ENCODE measurements at places on chromosomes 13 and 19.

DNA sequence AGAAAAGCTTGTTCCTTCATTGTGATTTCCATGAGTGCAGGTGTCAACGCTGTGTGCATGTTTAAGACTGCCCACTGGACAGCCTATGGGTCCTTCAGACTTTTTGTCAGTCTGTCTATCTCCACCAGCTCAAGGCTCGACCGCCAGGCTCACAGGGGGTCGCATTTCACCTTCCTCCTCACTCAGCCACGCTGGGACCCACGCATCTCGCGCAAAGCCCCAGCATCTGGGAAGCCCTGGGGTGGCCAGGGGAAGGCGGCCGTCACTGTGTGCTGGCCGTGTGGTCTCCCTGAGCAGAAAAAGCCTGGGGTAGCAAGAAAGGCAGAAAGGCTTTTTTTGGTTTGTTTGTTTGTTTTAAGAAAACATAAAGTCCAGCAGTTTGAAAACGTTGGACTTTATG, 48.5 kb downstream of the KLF2 start:
- no peak for DNase-seq

- DNase-seq = no peak
Observed at GRCh38 chr13:44281252-44282000, 92.2 kb upstream of the SERP2 start.

GRCh38 chr13:28058866-28059613, 41.3 kb downstream of the FLT3 start:
- peak; percentile 2 for DNase-seq

- no peak for DNase-seq
Observed at GRCh38 chr19:31294189-31294588, 55.0 kb downstream of the TSHZ3 start.

GRCh38 chr13:98824376-98825160, 72.1 kb upstream of the SLC15A1 start:
- DNase-seq = no peak

- DNase-seq = no peak
Observed at GRCh38 chr19:17841810-17842662, 5.7 kb downstream of the JAK3 start.

DNA sequence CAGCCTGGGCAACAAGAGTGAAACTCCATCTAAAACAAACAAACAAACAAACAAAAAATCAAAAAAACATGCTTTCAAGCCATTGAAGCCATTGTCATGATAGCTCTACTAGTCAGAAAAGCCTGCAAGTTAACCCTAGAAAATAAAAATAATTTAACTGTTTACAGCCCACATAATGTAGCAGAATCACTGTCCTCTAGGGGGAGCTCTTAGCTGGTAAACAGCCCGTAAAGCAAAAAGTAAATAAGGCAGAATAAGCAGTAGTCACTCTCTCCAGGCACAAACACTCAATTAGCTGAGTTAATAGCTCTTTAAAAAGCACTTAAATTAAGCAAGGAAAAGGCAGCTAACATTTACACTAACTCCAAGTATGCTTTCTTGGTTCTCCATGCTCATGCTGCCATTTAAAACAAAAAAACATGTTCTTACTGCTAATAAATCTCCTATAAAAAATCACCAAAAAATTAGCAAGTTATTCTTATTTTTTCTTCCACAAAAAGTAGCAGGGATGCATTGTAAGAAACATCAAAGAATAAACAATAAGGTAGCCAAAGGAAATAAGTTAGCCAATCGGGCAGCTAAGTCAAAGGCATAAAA, 11.3 kb downstream of the LILRB4 start:
- no peak for DNase-seq

DNA sequence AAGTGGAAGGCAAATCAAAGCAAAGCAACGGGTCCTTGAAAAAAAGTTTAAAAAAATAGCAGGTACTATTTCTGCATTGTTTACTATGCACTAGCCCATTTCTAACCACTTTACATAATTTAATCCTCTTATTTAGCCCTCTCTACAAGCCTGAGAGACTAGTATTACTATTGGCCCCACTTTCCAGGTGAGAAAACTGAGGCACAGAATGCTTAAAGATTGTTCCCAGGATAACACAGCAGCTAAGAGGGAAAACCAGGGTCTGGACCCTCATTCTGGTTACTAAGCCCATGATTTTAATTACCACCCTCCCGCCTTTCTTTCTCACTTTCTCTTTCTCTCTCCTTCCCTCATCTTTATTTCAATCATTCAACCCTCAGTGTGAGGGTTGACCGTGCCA, 5.7 kb downstream of the ZSWIM9 start:
- no peak for DNase-seq

DNA sequence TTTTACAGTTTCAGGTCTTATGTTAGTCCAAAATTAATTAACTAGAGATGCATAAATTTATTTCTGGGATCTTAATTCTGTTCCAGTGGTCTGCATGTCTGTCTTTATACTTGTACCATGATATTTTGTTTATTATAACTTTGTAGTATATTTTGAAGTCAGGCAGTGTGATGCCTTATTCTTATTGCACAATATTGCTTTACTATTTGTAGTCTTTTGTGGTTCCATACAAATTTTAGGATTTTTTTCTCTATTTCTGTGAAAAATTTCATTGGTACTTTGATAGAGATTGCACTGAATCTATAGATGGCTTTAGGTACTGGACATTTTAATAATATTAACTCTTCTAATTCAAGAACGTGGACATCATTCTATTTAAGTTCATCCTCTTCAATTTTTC, 304.0 kb downstream of the GPC5 start:
- DNase-seq = no peak

GRCh38 chr19:35466259-35466658, 18.2 kb downstream of the FFAR2 start:
- no peak for DNase-seq

GRCh38 chr19:52689843-52690368, 44.9 kb downstream of the ZNF611 start:
- DNase-seq = no peak

DNA sequence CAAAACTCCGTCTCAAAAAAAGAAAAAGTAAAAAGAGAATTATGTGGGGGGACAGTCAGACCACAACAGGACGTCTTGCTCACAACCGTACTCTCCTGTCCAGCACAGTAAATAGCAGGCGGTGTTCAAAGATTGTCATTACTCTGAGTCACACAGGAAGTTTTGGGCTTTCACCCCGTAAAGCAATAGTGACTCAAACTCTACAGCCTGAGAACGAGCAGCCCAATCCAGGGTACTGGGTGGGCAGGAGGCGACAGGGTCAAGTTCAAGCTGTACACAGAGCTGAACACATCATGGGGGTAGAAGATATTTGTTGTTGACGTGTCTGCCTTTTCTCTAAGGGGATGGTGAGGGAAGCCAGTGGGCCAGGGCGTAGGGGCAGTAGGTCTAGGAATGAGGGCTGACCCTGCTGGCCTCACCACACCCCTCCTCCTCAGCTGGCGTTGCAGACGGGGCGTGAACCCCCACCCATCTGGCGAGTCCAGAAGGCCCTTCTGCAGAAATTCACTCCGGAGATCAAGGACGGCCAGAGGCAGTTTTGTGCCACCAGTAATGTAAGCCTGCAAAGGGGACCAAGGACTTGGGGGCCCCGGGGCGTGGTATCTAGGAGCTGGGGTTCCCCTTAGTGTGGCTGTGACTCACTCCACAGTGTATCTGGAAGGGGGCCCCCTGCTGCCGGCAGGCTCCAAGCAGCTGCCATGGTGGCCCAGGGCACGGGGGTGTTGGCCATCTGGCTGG, 23.3 kb downstream of the PRR12 start:
- DNase-seq = no peak

DNA sequence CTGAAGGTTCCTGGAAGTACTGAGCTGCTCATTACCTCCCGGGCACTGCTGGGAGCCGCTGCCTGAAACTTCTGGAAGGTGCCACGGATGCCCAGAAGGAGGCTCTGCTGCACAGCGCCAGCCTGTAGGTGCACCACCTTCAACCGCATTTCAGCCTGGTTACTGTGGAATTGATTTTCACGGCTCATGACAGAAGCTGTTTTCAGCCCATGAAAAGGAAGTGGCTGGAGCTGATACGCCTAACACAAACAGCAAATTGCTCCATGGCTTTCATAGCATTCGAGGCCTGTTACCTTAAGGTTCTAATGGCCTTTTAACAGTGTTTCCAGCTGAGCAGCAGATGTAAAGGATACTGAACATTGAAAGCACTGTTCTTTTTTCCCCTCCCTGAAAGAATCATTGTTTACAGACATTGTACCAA, 22.0 kb downstream of the GPC6 start:
- DNase-seq = no peak

DNA sequence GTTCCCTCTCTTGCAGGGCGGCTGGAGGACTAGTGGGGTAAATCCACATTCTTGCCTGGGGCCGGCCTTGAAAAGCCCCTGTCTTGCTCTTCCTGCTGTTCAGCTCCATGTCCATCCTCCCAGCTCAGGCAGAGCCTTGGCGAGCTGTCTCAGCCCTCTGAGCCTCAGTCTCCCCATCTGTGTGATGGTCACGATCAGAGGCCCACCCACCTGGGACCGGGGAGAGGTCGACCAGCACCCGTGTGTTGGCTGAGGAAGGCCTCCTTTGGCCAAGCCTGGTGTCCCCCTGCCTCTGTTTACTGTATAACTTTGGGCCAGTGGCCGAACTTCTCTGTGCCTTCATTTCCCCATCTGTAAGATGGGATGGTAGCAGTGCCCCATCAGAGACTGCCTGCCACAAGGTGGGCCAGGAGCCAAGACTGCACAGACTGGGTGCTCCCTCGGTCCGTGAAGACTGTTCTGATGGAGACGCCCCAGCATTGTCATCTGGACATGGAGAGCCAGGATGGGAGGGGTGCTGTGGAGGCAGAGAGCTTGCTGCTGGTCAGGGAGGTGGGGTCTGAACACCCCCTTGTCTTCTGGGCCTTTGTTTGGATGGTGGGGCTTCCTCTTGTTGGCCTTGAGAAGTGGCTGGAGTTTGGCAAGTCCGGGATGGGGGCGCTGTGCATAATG, 18.5 kb downstream of the KLHL26 start:
- no peak for DNase-seq

DNA sequence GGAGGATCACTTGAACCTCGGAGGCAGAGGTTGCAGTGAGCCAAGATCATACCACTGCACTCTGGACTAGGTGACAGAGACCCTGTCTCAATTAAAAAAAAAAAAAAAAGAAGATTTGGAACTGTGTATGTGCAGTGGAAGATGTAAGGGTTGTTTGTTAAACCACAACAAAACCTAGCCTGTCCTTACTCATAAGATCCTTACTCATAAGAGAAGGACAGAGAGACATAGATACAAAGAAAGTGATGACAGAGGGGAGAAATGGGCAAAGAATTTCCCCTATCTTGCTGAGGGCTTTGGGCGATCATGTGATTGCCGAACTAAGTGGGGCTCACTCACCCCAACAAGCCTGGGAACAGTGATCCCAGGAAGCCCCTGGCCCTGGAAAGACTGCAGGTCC, 7.9 kb downstream of the ITPKC start:
- no peak for DNase-seq

GRCh38 chr19:10219678-10220077, 11.5 kb downstream of the S1PR2 start:
- no peak for DNase-seq

- no peak for DNase-seq
Observed at GRCh38 chr19:14479309-14479974, 4.3 kb upstream of the PTGER1 start.

GRCh38 chr19:5707576-5708575, 12.1 kb downstream of the LONP1 start:
- DNase-seq = no peak

GRCh38 chr13:44120849-44121755, 241.4 kb downstream of the LACC1 start:
- DNase-seq = no peak

DNA sequence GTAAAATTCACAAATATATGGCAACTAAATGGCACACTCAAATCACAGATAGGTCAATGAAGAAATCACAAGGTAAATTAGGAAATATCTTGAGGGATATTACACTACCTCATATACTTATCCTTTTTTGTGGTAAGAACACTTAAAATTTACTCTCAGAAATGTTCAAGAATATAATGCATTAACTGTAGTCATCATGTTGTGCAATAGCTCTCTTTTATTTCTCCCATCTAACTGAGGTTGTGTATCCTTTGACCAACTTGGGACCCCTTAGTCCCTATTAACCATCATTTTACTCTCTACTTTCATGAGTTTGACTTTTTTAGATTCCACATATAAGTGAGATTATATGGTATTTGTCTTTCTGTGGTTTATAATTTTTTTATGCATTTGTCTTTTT, 52.6 kb downstream of the WTIP start:
- DNase-seq = no peak

GRCh38 chr13:92317066-92317465, 909.5 kb upstream of the GPC6 start:
- no peak for DNase-seq

DNA sequence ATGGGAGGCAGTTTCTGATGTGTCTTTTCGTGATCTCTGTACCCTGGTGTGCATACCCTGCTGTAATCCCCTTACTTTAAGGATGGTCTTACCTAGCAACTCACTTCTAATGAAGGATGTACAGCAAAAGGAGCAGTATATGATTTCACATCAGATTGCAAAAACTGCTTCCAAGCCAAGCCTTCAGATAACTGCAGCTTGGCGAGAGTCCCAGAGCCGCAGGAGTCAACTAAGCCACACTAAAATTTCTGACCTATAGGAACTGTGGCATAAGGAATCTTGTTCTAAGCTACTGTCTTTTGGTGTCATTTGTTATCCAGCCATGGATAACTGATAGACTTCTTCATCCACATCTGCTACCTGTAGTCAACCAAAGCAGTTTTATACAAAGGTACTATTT, 496.7 kb downstream of the GPC6 start:
- DNase-seq = no peak

DNA sequence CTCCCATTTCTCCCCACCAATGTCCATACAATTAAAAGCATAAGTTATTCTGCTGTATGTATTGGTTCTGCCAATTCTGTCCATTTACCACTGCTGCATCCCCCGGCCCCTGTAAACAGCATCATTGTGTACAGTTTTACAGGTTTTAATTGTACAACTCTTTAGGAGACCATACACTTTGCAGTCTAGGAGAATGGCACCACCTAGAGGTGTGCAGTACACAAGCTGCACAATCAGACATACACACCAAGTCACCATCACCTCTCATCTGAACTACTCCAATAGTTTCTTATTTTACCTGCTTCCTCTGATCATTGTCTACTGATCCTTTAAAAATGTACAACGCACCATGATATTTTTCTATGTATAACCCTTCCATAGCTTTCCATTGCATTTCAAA, 855.9 kb upstream of the KLHL1 start:
- DNase-seq = no peak

GRCh38 chr19:23709347-23709746, 22.3 kb upstream of the ZNF675 start:
- DNase-seq = no peak
